ENCODE measurements at places on chromosomes 7 and 10.
A peak's percentile ranks its signal among the peaks of the same experiment; 100 is the strongest.

DNA sequence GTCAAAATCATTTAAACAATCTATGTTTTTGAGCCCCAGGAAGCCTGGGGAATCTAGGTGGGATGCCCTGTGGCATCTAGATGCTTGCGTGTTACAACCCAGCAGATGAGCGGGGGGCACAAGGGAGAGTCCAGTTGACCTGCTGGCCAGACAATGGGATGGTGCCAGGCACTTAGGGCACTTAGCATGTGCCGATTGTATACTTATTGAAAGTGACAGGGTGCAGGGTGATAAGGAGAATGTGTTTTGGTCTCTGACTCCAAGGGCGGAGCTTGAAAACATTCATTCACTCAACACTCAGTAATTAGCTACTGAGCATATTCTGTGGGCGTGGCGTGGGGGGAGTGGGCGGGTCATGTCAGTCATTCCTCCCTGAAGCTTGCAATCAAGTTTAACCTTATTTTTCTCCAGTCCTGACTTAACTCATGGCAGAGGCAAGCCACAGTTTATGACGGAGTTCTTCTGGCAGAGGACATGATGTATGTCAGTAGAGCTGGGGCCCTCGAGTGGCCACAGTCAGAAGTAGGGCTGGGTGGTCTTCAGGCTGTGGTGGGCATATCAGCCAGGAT lies 115.1 kb downstream of the PRKCQ start:
- DNase-seq = no peak

DNA sequence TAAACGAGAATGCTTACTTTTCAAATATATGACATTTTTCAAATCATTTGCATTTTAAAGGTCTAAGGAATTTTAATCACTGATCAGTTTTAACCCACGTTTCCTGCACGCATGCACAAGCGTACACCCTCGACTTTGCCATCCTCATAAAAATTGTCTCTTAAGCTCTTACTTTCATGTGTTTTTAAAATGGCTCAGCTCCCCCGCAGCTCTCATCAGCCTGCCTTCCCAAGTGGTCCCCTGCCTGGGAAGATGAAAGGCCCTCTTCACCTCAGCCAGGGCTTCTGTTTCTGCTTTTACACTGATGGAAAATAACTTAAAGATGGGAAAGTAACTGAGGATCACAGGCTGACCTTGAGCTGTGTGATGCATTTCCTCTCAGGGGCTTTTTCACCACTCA lies 131.6 kb upstream of the LSM8 start:
- DNase-seq = no peak

GRCh38 chr7:84237533-84238173 lies 43.1 kb upstream of the SEMA3A start:
- DNase-seq = no peak

GRCh38 chr10:29837586-29837985 lies 202.8 kb upstream of the SVIL start:
- DNase-seq = no peak

GRCh38 chr10:101364721-101365120 lies 10.8 kb downstream of the BTRC start:
- DNase-seq = no peak

GRCh38 chr10:87636313-87636915 lies 23.3 kb upstream of the PAPSS2 start:
- DNase-seq = no peak

DNA sequence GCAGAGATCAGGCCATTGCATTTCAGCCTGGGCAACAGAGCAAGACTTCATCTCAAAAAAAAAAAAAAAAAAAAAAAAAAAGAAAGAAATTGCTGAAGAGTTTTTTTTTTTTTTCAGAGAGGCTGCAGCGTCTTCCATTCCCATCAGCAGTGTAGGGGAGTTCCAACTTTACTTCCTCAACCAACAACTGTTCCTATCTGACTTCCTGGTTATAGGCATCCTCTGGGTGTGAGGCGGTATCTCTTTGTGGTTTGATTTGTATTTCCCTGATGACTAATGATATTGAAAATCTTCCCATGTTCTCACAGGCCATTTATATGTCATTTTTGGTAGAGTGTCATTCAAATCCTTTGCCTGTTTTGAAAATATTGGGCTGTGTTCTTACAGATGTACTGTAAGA lies 40.2 kb downstream of the PRTFDC1 start:
- no peak for DNase-seq

- no peak for DNase-seq
Observed at GRCh38 chr10:117138838-117139580, 939 bp upstream of the VAX1 start.

DNA sequence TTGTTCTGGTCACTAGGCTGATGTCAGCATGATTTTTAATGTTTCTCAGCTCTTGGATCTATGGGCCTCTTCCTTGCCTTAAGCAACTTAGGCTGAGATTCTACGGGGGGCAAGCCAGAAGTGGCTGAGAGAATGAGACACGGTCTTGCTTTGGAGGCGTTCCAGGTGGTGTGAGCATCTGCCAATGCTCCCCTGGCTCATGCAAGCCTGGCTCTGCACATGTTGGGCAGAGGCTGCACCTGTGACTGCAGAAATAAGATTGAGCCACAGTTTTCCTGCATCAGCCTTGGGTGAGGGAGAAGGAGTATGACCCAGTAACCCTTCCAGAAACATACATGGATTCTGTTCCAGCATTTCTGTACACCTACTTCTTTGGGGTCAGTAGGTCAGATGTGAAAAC lies 41.9 kb downstream of the C10orf120 start:
- DNase-seq = peak; percentile 24

- no peak for DNase-seq
Observed at GRCh38 chr7:150514748-150515222, at the start of gene GIMAP7. TSS of gene GIMAP7 (plus strand) at chr7:150514872. CDS start at chr7:150519975, 5,103 bp downstream.

GRCh38 chr7:28157076-28157745 lies 23.4 kb downstream of the JAZF1 start:
- no peak for DNase-seq

- DNase-seq = no peak
Observed at GRCh38 chr10:33349268-33349667, 14.8 kb upstream of the NRP1 start.

DNA sequence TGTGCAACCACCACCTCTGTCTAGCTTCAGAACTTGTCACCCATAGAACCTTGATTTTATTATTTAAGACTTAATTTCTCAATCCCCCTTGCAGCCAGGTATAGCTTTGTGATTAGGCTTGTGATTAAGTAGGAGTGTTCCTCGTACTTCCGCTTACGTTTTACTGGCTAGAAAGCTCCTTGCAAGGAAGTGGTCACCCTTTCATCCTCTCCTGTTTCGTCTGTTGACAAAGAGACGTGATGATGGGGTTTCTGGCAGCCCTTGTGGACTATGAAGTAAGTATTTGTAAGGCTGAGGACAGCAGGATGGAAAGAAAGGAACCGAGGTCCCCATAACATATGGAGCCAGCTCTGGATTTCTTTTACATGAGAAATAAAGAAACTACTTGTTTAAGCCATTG lies 86.5 kb upstream of the KDM7A start:
- DNase-seq = no peak

DNA sequence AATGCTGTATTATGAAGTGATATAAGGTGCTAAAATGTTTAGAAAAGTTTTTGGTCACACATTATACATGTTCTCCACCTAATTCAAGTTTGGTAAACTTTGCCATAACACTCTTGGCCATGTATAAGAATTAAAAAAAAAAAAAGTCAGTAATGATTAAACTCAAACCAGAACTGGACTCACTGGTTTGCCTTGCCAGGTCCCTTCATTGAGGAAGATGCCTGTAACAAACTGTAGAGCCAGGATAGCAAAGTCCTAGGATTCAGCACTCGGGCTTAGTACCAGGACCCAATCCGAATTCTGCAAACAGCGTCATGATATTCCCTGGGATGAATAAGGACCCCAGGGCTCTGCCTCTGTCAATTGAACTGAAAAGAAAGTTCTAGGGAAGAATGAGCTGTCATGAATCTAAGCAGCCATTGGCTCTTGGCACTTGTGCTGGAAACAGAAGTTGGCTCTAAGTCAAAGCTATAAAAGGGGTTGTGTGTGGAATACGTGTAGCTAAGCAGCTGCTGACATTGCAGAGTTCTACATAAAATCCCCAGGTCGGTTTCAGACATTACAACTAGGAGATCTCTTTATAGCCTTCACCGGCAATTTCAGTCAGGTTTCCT lies 216.9 kb downstream of the C7orf25 start:
- no peak for DNase-seq

DNA sequence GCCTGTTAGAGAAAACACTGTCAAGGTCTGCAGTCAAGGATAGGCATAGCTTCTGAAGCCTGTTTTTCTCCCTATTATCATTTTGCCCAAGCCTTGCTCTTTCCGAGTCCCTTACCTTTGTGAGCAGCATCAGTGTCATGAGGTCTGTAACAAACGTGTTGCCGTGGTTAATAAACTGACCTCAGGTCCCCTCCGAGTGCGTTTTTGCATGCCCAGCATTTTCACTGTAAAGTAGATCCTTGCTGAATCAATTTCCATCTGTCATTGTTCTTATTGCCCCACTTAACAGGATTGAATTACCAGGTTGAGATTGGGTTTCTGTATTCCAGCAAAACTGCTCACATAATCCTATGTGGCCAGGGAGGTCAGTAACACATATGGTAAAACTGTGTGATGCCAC lies 110.3 kb downstream of the ZNF248 start:
- peak; percentile 42 for DNase-seq

DNA sequence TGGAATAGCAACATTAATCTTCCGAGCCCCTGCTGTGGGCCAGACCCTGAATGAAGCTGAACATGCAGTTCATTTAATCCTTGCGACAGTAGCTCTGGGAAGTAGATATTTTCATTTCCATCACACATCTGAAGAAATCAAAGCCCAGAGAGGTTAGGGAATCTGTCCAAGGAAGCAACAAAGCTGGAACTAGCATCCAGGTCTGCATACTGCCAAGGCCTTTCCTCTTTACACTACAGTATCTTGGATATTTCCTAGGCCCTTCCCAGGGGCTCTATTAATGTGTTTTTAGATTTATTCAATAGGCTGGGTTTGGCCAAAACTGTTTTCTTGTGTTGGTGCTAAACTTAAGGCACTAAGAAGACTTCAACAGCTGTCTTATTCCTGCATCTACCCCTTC lies 48.1 kb downstream of the FAM13C start:
- DNase-seq = no peak

DNA sequence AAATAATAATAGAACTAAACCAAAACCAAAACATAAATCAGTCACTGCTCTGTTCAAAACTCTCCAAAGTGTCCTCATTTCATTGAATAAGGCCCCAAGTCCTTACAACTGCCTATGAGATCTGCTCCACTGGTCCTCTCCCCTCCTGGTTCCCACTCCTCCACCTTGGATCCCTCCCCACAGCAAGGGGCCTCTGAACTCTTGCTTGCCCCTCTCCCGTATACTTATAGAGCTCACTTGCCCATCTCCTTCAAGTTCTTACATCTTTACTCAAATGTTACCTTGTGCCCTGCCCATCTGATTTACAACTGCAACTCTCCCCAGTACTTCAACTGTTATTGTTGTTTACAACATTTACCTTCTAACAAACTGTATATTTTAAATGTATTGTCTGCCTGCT lies 819 bp downstream of the POLD2 start:
- no peak for DNase-seq

DNA sequence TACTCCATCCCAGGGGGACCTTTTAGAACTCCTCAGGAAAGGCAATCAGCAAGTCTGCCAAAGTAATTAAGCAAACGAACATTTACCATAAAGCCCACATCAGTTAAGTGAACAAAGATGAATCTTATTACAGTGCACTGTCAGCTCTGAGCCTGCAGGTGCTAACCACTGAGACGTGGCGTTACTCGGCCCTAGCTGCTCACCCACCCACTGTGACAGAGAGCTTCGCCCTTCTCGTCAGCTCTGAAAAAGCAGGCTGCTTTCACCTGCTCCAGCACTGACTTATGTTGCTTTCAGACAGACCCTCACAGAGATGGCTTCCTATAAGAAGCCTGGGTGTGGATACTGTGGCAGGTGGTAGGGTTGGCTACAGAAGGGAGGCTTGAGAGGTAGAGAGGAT lies 57.7 kb upstream of the KCNIP2 start:
- DNase-seq = peak; percentile 74

- no peak for DNase-seq
Observed at GRCh38 chr7:78970440-78970916, 483.0 kb downstream of the MAGI2 start.

- no peak for DNase-seq
Observed at GRCh38 chr7:143443153-143443552, at the start of gene TAS2R60. TSS of gene TAS2R60 (plus strand) at chr7:143443453. CDS start at chr7:143443453, 0 bp downstream.

DNA sequence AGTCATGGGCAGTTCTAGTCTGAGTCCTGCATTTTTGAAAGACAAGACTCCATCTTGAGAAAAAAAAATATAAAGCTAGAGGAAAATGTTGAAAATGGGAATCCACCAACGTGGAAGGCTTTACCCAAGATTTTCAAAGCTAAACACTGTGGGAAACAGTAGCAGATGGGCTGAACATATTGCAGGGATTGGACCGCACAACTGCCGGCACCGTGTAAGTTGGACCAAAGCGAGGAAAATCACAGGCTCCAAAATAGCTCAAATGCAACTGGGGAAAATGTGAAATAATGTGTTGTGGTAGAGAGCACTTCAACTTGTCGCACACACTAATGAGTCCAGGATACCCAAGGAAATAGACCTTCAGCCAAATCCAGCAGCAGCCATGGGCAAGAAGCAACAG lies 26.4 kb upstream of the ADRB1 start:
- DNase-seq = no peak

DNA sequence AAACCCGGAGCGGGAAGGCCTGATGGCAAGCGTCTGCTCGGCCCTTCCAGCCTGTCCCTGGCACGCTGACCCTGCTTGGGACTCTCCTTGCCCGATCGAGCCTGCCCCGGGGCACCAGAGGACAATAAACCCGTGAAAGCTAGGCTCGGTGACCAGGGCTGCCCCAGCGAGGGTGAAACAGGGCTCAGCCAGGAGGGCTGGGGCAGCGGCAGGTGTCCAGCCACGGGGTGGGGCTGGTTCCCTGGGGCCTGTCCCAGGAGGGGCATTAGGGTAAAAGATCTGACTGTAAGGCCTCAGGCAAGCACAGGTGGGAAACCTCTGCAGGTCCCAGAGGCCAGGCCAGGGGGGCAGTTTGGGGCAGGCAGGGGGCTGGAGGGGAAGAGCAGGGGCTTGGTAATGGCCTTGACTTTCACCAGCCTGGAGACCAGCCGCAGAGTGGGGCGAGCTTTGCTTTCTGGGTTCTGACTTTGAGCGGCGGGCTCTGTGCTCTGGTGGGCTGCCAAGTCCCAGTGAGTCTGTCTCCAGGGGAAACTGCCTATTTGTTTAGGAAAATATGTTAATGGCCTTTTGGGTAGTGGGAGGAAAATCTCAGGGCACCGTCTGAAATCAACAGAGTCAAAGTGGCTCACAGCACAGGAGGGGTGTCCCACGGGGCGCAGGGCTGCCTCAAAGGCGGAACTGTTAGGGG lies 68.2 kb upstream of the INPP5A start:
- DNase-seq = no peak

- DNase-seq = no peak
Observed at GRCh38 chr7:151658778-151659177, 139.1 kb upstream of the RHEB start.

- DNase-seq = peak; percentile 34
Observed at GRCh38 chr10:46050941-46051623, 5.0 kb upstream of the MSMB start.
